ENCODE measurements at places on chromosomes 6 and 20.

GRCh38 chr6:132413499-132413802 is 12.2 kb upstream of the MOXD1 start:
- no peak for DNase-seq

GRCh38 chr6:15305909-15306308 is 60.0 kb downstream of the JARID2 start:
- DNase-seq, result no peak

GRCh38 chr6:27601668-27602254 is 128.9 kb upstream of the ZNF184 start:
- DNase-seq, result no peak

GRCh38 chr6:14734052-14734415 is 511.8 kb upstream of the JARID2 start:
- DNase-seq, result no peak

DNA sequence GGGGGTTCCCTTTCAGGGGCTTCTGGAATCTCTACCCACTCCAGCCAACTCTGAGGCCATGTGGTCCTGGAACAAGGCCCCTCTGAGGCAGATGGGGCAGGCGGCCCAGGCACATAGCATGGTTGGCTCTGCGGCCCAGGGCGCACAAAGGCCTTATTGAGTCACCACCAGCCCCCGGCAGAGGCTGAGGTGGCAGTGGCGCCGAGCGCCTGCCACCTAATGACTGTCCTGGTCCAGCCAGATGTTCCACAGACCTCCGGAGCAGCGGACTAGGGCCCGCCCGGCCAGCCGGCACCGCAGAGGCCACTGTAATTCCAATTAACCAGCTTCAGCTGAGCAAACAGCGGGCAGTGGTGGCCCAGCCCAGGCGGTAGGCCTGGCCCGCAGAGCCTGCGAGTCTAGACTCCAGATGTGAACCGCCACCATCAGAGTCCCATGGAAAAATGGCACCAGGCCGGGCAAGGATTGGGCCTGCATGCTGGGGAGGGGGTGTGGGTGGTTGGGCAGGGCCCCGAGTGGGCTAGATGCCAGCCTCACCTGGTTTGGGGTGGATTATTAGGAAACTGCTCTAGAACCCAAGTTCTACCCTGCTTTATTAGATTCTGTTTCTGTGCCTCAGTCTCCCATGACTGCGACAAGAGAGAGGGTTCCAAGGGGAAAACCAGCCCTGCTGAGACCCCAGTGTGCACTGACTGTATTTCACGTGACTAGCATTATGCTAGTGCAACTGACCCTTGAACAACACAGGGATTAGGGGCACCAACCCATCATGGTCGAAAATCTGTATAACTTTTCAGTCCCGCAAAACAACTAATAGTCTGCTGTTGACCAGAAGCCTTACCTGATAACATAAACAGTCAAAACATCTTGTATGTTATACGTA is 34.1 kb upstream of the ID1 start:
- DNase-seq, result peak; percentile 86

DNA sequence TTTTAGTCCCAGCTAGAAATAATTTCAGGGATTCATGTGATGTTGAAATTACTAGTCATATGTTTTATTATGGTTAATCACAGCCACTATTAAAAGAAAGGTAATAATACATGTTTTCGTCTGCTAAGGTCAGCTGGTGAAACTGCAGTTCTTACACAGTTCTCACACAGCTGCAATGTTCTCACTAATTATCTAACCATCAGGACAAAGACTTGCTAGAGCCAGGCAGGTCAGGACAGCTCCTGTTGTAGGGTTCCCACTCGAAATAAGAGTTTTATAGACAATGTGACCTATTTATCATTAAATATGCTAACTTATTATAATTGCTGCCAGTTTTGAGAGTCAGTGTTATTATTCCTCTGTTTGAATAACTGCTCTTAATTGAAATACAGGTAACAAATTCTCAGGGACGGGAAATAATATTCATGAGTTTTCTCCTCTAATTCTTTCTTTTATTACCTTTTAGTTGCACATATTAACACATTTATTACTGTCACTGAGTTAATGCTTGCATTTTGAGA is 97.9 kb downstream of the GJA1 start:
- DNase-seq, result no peak

DNA sequence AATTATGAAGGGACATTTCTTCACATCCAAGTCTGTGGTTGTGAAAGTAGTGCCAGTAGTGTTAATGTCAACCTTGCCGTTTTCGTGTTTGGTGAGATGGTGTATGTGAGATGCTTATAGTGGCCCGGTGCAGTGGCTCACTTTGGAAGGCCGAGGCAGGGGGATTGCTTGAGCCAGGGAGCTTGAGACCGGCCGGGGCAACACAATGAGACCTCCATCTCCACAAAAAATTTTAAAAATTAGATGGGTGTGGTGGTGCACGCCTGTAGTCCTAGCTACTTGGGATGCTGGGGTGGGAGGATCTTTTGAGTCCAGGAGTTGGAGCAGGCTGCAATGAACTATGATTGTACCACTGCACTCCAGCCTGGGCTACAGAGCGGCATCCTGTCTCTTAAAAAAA is 37.4 kb downstream of the PNLDC1 start:
- no peak for DNase-seq

- no peak for DNase-seq
Observed at GRCh38 chr20:22569353-22569752, 15.0 kb downstream of the FOXA2 start.

DNA sequence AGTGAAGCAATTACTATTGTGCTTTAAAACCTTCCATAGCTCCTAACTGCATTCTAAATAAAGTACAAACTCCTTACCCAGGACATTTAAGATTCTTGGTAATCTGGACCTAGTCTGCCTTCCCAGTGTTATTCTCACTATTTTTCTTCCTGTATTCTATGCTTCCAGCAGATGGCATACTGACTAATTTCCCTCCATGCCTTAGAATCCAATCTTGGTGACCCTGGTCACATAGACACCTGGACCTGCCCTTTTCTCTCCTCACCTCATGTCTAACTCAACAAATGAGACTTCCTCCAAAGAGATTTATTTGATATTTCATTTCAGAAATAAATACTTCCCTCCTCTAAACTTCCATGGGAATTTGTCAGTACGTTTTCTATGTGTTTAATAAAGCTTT is 25.8 kb downstream of the ROS1 start:
- no peak for DNase-seq

GRCh38 chr6:74249658-74250057 is 553.7 kb downstream of the CD109 start:
- DNase-seq, result no peak

DNA sequence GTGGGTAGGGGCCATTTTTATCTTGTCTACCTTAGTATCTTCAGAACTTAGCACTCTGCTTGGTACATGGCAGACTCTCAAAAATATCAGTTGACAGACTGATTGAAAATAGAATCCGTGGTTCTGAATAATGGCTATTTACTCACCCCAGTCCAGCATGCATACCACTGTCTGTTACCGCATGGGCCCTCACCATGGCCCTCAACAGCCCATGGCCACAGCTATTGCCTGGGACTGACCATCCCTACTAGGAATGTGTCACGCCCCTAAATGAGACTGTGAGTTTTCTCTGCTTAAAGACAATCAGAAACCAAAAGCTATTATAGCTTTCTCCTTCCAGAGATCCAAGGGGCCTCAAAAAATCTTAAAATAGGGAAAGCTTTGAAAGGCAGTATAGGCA is 207.7 kb downstream of the ATXN1 start:
- DNase-seq, result no peak

GRCh38 chr20:12723811-12724210 is 285.0 kb upstream of the SPTLC3 start:
- DNase-seq, result no peak

DNA sequence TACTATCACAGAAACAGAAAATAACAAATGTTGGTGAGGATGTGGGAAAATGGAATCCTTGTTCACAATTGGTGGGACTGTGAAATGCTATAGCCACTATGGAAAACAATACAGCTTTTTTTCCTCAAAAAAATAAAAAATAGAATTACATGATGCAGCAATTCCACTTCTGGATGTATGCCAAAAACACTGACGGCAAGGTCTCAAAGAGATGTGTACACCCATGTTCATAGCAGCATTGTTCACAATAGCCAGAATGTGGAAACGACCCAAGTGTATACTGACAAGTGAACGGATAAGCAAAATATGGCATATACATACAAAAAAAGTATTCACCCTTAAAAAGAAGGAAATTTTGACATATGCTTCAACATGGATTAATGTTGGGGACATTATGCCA is 213.4 kb downstream of the KHDC1L start:
- no peak for DNase-seq

DNA sequence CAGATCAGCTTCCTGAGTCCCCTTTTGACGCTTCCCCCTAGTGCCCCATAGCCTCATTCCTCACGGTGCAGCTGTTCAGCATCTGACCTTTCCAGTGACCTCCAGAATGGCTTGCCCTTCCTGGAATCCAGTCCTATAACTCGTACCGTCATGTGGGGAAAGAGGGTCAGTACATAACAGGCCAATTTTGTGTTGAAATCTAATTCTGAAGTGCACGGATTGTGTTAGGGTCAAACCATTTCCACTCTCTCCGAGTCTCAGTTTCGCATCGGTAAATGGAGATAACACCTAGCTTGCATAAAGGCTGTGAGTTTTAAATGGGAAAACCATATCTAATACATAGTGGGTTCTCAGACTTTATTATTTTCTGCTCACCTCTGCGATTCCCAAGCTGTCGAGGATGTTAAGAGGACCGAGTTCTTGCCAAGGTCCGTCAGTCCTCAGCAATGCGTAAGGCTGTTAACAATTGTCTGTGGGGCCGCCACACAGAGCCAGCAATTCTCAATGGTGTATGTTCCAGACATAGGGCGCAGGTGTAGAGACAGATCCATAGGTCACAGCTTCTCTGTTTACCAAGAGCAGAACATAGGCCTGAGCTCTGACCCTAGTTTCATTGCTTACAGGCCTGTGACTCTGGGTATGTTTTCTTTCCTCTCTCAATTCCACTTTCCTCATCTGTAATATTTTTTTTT is 45.5 kb upstream of the CCR6 start:
- DNase-seq, result no peak

DNA sequence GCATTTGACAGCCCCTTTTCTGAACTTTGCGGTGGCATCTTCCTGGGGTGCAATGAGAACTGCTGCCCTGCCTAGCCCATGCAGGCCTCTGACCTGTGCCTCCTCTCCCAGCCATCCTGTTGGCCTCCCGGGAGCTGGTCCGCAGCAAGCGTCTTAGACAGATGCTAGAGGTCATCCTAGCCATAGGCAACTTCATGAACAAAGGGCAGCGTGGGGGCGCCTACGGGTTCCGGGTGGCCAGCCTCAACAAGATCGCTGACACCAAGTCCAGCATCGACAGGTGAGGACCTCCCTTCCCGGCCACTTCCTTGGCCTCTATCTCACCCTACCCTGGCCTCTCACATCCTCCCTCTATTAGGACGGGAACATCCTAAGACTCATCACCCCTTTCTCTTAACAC is 37.6 kb downstream of the MOCS1 start:
- DNase-seq, result no peak

- no peak for DNase-seq
Observed at GRCh38 chr6:28658475-28659249, 133.0 kb downstream of the GPX5 start.

GRCh38 chr20:1327827-1328679 is 886 bp downstream of the SDCBP2 start:
- DNase-seq, result peak; percentile 8

DNA sequence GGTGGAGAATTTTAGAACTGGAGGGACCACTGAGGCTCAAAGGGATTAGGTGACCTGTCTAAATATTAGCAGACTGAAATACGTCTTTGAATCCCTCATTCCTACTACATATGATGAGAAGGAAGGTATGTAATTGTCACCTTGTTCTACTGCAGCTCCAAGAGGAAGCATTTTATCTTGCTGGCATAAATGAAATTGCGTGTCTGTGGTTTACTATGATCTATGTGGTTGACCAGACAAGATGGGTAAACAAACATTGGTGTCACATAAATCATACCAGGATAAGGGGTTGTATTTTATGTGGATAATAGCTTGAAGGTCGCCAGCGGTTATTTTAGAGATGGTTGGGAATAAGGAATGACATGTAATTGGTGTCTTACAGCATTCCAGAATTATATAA is 78.2 kb downstream of the LAMA4 start:
- DNase-seq, result no peak

GRCh38 chr6:43434001-43434840 is 6.9 kb downstream of the ABCC10 start:
- DNase-seq, result no peak

Data from left hindlimb (tissue), 1 donor.